ENCODE measurements at places on chromosomes 5 and 9. TPM values are rescaled to one million over a fixed set of nuclear protein-coding genes. Genes with fewer than 3 reads are reported as not detected.

DNA sequence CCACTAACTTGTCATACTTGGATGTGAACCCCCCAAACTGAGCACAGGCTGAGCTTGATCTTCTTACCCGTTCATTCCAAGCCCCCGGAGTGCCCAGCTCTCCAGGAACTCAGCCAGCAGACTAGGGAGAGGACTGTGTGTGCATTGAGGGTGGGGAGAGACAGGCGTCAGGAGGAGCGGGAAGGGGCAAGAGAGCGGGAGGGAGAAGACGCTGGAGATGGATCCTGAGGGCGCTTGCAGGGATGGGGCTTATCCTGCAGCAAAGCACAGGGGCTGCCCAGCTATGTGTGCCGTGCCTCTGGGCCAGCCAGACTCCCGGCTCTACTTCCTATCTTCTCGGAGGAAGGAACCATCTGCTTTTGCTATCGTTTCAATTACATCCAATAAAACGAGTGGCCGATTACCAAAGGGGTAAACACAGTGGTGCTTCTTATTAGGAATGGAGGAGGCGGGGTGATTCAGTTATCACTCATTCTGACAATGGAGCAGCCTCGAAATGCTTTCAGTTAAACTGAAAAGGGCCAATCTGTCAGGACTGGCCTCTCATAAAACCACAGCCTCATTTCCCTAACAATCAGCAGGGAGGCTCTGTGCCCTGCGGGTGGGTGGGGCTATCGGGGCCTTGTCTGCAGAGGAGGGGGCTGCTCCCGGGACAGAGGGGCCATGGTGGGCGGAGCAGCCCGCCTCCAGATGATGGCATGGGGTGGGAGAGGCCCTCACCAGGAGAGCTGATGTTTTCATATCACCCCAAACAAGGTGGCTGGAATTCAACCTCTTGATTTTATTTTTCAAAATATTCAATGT, 168.2 kb downstream of the DAB2IP start:
- DNase-seq: no peak

- no peak for DNase-seq
Observed at GRCh38 chr5:39578887-39579497, 154.2 kb upstream of the DAB2 start.

- no peak for DNase-seq
Observed at GRCh38 chr5:172486451-172486850, 32.1 kb upstream of the SH3PXD2B start.

- DNase-seq: no peak
Observed at GRCh38 chr5:169778622-169779596, 141.8 kb downstream of the DOCK2 start.

- DNase-seq: peak; percentile 17
Observed at GRCh38 chr9:70614786-70615463, 200.5 kb upstream of the KLF9 start.

GRCh38 chr9:93958121-93958818, 3.1 kb upstream of the BARX1 start:
- peak; percentile 45 for DNase-seq

DNA sequence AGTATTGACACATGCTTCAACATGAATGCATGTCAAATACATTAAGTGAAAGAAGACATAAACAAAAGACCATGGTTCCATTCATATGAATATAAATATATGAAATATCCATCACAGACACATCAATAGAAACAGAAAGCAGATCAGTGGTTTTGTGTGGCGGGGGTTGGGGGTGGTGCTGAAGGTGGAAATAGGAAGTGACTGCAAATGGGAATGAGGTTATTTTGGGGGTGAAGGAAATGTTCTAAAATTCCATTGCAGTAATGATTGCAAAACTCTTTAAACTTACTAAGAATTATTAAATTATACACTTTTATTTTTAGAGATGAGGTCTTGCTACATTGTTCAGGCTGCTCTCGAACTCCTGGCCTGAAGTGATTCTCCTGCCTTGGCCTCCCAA, 28.7 kb downstream of the TAF1L start:
- no peak for DNase-seq

DNA sequence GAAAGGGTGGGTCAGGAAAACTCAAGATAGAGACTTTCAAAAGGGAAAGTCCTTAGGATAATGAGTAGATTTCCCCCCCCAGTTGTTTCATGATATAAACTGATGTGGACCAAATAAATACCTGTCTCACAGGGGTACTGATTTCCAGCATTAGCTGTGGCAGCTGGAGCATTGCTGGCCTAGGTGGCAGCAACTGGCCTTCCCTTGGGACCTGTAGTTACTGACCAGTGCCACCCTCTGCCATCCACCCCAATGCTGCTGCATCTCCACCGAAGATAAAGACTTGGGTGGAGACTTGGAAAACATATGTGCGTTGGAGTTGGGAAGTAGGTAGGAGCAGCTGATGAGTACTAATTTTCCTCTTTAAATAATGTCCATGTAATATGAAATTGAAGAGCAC, 71.8 kb downstream of the SYK start:
- no peak for DNase-seq

DNA sequence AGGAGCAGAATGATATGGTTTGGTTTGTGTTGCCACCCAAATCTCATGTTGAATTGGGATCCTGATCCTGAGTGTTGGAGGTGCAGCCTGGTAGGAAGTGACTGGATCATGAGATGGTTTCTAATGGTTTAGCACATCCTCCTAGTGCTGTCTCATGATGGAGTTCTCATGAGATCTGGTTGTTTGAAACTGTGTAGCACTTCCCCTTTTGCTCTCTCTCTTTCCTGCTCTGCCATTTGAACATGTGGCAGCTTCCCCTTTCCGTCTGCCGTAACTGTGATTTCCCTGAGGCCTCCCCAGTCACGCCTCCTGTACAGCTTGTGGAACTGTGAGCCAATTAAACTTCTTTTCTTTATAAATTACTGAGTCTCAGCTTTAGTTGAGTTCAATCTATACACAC, 756.8 kb upstream of the CDH6 start:
- no peak for DNase-seq

PAXX gene
- 54.2 TPM for total RNA-seq

KIF24 gene
- total RNA-seq: 2.8 TPM

All from kidney (tissue), 22 donors.